ENCODE measurements at places on chromosomes 3 and 15.

DNA sequence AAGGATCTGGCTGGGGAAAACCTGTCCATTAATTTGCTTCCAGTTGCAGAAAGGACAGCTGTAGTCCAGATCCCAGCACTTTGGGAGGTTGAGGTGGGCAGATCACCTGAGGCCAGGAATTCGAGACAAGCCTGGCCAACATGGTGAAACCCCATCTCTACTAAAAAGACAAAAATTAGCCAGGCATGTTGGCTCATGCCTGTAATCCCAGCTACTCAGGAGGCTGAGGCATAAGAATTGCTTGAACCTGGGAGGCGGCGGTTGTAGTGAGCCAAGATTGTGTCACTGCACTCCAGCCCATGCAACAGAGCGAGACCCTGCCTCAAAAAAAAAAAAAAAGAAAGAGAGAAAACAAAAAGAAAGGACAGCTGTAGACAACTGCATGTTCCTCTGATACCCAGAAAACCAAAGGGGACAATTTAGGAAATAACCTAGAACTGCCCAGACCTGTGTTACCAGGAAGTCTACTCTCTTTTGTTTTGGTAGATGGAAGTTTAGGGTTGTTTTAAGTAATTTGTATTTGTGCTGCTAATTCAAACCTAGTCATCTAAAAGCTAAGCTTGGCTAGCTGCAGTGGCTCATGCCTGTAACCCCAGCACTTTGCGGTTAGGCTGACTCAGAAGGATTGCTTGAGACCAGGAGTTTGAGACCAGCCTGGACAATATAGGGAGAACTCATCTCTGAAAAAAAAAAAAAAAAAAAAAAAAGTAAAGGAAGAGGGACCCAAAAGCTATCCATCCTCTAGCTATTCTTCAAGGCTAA is 22.7 kb downstream of the EXD1 start:
- no peak for DNase-seq

GRCh38 chr3:171704002-171704401 is 106.3 kb downstream of the PLD1 start:
- peak; percentile 1 for DNase-seq

- DNase-seq: no peak
Measured at GRCh38 chr3:184880276-184881019, 68.5 kb downstream of the VPS8 start.

GRCh38 chr3:7371693-7372572 is 511.0 kb downstream of the GRM7 start:
- DNase-seq: no peak

GRCh38 chr3:44482721-44483120 is 5.3 kb upstream of the ZNF445 start:
- no peak for DNase-seq

All from CD4-positive, alpha-beta T cell treated with Interleukin-1 beta for 1 hour (primary cell).